ENCODE measurements at places on chromosomes 6 and 20.

- no peak for DNase-seq
Observed at GRCh38 chr20:13430346-13431002, 208.3 kb downstream of the TASP1 start.

GRCh38 chr20:45370571-45371160, 7.5 kb downstream of the TP53TG5 start:
- DNase-seq: no peak

GRCh38 chr6:143806282-143807102, 36.6 kb upstream of the LTV1 start:
- no peak for DNase-seq

DNA sequence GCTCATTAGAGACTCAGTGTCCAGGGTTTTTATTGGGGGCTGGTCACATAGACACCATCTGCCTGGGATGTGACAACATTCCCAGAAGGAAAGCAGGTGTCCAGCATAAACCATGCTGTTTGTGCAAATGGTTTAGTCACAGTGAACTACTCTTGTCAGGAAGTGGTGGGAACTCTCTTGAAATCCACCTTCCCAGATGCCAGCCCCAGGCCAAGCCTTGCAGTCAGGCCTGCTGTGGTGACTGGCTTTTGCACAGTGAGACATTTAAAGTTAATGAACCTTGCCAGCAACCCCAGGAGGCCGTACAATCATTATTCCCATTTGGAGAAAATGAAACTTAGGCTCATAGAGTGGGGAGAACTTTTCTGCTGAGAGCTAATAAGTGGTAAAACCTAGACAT, 242.5 kb upstream of the KCNG1 start:
- DNase-seq: no peak

DNA sequence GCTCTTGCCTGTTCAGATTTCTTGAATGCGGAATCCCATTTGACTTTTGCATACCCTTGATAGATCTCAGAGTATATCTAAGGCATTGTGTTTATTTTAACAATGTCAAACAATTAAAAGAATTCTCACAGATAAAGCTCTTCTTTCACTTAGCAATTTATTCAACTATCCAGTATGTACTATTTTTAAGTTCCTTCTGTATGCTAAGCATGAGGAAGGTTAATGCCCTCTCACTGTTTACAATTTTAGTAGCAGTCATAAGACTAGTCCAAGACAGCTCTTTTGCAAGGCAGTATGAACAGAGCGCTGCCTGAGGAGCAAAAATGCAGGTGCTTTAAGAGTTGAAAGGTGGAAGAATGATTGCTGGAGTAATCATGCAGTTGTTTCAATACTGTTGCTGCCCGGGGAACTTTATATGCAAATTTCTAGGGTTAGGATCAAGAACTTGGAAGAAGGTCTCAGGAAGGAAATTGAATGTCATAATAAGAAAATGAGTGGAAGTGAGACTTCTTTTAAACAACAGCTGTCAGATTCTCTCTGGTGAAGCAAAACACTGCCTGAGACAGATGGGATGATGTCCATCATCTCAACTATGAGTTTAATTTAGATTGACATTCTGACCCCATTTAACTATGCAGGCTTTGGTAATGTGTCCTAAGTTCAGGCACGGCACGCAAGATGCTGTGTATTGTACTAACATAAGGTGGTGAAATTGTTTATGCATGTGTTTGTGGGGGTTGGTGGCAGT, 1303.5 kb upstream of the CITED2 start:
- no peak for DNase-seq

- DNase-seq: no peak
Observed at GRCh38 chr20:6744180-6744579, 23.3 kb upstream of the BMP2 start.

GRCh38 chr20:15700147-15700765, 873.0 kb downstream of the KIF16B start:
- no peak for DNase-seq

- no peak for DNase-seq
Observed at GRCh38 chr6:139124887-139125672, 9.8 kb upstream of the HECA start.

GRCh38 chr6:4635666-4636065, 140.5 kb upstream of the CDYL start:
- no peak for DNase-seq

DNA sequence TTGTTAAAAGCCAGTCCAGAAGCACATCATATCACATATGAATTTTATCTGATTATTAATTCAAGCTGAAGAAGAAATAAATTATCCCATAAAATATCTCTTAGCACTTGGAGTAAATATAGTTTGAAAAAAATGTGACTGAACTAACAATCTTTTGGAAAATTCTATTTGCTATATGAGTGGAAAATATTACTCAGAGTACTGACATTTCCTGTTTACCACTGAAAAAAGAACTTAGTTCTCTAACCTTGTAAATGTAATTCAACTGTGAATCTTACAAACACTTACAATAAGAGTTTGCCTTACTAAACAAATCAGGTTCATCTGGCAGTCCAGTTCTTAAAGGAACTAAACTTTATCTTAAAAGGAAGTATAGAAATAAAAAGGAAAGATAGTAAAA, 44.2 kb downstream of the MOXD1 start:
- DNase-seq: no peak

DNA sequence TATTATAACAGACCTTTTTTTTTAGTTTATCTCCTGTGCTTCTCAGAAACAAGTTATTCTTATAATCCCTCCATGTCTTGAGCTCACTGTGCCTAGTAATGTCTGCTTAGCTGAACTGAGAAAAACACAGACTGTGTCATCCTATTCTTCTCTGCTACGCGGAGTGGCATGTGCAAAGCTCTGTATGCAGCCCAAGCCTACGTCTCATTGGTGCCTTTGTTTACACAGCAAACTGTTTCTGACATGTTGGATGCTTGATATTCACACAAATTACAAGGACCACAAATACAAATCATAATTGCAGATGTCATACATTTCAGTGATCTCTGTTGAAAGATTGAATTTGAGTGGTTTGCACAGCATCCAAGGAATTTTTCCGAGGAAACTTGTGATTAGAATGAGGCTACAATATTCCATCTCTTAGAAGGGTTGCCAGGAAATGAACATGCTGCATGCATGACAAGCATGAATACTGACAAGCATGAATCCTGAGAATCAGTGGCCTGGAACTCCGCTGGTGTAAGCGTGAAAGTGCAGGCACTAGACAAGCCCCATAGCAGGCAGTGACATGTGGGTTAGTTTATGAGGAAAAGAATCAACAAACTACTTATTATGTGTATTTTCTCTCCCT, 128.4 kb upstream of the SGK1 start:
- DNase-seq: peak; percentile 19

GRCh38 chr6:39934131-39934757, at the start of gene MOCS1:
MOCS1 (minus strand) TSS chr6:39934462; CDS start chr6:39934417, 45 bp downstream.
- DNase-seq: peak; percentile 52

GRCh38 chr6:156777577-156778453, 637 bp downstream of the ARID1B start:
- DNase-seq: peak; percentile 50

DNA sequence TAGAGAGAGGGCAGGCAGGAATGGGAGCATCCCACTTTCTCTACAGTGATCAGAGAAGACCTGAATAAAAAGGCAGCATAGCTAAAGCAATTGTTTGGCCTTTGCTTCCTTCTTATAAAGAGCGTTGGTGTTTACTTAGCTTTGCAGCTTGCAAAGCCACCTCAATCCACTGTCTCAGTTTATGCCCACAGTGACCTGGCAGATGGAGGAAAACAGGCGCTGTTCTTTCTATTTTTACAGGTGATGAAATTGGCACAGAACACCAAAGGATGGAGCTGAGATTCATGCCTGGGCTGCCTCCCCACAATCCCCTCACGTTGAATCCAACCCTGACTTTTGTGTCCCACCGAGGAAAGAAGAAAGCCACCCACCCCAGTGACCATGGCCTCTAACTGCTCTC, 130.5 kb downstream of the TTLL2 start:
- DNase-seq: peak; percentile 45

GRCh38 chr6:151502499-151502898, 8.7 kb downstream of the CCDC170 start:
- DNase-seq: no peak

GRCh38 chr6:31681135-31681671, 336 bp upstream of the LY6G5C start:
- DNase-seq: peak; percentile 36

- DNase-seq: no peak
Observed at GRCh38 chr20:6007529-6008103, 46.2 kb downstream of the LRRN4 start.
